Left forelimb (tissue), 1 donor: ENCODE measurements at places on chromosomes 5 and 9.

DNA sequence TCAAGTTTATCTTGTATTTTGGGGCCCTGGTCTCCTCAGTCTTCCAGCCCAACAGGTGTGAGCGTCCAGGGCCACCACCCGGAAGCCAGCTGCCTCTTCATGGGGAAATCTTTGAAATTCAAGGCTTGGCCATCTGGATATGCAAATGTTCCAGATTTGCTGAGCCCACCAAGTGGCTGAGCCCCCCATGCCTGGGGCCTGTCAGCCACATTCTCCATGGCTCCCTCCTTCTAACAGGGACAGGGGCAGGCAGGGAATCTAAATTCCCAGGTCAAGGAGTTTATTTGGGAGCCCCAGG is 14.2 kb upstream of the CXXC5 start:
- no peak for DNase-seq

DNA sequence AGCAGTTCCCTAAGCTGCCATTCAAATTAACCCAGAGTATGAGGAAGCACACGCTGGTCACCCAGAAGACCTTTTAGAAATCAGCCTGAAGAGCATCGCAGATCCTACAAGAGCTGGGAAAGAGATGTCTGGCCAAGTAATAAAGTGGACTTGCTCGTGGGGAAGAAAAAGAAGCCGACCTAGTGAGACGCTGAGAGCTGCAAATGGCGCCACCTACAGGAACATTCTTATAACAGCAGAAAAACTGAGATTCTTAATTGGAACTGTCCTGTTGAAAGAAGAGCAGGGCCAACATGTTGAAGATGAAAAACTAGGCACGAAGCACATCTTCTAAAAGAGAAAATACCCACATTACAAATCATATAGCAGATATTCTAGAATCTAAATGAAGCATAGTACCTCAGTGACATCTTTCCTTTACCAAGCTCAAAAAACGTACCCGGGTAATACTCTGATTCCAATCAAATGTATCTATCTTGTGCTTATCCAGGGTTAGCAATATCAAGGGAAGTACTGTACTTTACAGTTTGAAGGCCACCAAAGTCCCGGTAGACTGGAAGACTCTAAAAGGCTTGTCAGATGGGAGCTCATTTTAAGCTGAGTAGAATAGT is 3.9 kb upstream of the GNAQ start:
- peak; percentile 67 for DNase-seq

GRCh38 chr9:134345737-134346136 is 19.5 kb downstream of the RXRA start:
- no peak for DNase-seq

GRCh38 chr5:126370796-126371718 is 52.2 kb upstream of the GRAMD2B start:
- no peak for DNase-seq

DNA sequence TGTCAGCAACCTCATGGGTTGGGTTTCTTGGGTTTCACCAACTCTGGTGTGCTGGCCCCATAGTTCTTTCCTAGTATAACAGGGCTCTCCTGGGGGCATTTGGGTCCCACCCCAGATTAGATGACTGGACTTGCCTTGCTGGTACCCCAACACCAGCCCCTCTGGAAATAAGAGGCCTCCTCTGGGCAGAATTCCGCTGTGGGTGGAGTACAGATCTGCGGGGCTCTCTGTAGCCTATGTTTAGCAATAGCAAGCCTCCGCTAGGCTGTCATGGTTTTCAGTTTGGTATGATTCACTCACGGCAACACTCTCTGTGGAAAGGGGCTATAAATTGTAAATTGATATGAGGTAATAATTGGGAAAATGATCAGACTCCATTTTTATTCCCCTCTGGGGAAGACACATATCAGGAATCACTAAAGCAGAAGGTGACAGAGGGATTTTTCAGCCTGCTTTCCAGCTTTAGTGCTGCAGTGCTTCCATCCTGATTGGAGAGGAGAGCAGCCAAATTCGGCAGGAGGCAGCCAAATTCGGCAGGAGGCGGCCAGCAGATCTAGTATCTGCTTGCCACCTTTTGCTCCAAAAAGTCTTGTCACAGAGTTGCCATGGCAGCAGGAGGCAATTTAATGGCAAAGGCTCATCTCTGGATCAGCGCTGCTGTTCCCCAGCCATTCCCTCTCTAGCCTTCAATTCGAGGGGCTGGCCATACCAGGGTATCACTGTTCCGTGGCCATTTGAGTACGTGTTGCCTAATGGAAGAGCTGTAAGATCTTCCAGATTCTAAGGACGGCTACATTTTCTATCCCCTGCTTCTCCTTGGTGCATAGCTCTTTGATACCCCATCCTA is 84.6 kb downstream of the SLC44A1 start:
- no peak for DNase-seq

DNA sequence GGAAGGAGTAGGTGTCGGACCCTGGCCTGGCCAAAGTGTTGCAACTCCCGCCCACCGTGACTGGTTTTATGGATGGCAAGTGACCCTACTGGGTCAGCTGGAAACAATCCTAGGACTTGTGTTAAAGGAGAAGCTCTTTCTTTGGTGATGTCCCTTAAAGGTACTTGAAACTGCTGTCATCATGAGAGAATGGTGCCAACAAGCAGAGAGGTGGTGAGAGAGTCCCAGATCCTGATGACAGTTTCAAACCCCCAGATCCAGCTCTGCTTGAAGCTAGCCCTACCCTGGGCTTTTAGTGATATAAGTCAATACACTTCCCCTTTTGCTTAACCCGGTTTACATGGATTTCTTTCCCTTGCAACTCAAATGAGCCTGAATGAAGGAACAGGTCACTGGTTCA is 72.5 kb upstream of the UBTD2 start:
- no peak for DNase-seq

DNA sequence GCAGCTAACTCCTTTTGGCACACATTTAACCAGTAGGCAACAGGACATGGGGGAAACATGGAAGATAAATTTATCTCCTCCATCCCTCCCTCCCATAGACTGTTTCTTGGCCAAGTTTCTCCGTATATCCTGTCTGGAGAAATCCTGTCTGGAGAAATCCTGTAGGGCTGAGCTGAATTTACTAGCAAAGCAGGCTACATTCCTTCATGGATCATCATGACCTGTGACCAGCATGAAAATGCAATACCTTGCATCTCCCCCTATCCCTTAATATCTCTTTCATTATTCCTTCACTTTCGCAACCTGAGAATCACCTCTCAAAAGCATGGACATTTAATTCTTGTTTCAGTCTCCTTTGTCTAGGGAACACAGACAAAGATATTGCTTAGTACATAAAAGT is 379.1 kb downstream of the PSAT1 start:
- no peak for DNase-seq

DNA sequence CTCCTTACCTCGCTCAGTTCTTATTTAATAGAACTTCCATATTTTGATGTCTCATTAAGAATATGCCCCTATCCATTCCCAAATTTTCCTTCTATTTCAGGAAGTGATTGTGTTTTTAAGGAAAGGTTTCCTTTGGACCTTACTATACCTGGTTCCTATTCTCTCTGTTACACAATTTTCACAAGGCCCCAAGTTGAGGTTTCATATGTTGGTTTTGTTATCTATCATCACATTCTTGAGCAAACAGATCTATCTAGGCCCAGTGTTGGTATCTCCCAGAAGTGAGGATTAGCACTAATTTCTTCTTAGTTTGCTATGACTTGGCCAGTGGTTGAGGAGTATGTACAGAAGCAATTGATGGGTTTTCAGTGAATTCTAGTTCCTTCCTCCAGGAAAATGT is 41.5 kb downstream of the ALG2 start:
- DNase-seq: no peak
